ENCODE measurements at places on chromosomes 16 and 17. TPM values are rescaled to one million over a fixed set of nuclear protein-coding genes. Genes with fewer than 3 reads are reported as not detected.

Gene IGSF6
- 0.35 TPM for polyA plus RNA-seq

Gene FBXL16
- polyA plus RNA-seq: 17.7 TPM

Gene NDE1
- 3.3 TPM for polyA plus RNA-seq

Gene PYY
- polyA plus RNA-seq: 1.1 TPM

Gene GPR142
- polyA plus RNA-seq: 0.61 TPM

Gene KRTAP4-5
- not detected for polyA plus RNA-seq

Gene PRAC2
- polyA plus RNA-seq: not detected

Gene SLC16A13
- polyA plus RNA-seq: 1.4 TPM

Gene NOB1
- 35.8 TPM for polyA plus RNA-seq

Gene KSR1
- 98.3 TPM for polyA plus RNA-seq

Gene KRTAP29-1
- polyA plus RNA-seq: not detected

Gene ABCA9
- 2.8 TPM for polyA plus RNA-seq

Gene TAC4
- not detected for polyA plus RNA-seq

Gene OR2C1
- 0.05 TPM for polyA plus RNA-seq

DNA sequence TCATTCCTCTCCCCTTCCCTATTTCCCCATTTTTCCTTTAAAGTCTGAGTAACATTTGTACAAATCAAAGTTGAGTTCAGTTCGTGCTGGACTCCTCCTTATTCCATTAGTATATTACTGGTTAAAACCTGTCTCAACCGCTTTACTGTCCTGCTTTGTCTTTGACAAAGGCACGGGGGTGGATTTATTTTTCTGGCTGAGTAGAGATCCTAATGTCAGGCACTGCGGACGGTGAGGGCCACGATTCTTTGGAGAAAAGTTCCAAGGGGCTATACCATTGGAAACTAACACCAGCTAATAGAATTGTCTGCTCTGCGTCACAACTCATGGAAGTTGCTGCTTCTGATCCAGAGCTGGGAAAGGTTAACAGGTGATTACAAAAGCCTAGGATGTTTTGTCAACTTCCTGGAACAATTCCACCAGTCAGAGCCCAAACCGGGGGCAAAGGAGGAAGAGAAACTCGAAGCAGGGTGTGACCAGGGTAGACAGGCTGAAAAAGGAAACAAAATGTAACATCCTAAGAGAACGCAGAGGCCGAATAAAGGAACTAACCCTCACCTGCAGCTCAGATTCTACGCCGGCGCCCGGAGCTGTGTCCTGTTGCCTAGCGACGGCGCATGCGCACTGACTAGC lies 12.4 kb downstream of the TAT start:
- no peak for DNase-seq

DNA sequence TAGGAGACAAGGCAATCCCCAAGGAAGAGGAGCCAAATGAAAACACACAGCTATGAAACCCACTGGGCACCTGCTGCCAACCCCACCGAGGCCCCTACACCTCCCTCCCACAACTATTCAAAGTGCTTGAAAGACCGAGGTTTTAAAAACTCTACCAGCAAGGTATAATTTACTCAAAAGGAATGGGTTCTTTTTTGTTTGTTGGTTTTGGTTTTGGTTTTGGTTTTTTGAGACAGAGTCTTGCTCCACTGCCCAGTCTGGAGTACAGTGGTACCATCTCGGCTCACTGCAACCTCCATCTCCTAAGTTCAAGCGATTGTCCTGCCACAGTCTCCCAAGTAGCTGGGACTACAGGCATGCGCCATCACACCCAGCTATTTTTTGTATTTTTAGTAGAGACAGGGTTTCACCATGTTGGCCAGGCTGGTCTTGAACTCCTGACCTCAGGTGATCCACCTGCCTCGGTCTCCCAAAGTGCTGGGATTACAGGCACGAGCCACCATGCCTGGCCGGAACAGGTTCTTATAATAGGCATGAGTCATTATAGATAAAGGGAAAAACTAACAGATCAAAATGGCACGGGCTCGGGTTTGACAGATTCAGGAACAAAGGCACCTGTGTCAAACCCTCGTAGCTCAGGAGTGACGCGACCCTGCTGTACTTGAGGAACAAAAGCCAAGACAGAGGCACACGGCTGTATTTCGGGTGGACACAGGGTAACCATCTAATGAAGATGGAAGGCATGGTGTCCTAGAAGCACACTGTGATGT lies 40.7 kb downstream of the COTL1 start:
- DNase-seq: no peak

- DNase-seq: no peak
These were observed 740 bp downstream of the AATF start for GRCh38 chr17:36949461-36949927.

GRCh38 chr16:14501331-14502255 lies 128.5 kb downstream of the PARN start:
- DNase-seq: peak; percentile 86

- DNase-seq: no peak
These were observed 47.8 kb downstream of the TBC1D16 start for GRCh38 chr17:79987935-79988184.

DNA sequence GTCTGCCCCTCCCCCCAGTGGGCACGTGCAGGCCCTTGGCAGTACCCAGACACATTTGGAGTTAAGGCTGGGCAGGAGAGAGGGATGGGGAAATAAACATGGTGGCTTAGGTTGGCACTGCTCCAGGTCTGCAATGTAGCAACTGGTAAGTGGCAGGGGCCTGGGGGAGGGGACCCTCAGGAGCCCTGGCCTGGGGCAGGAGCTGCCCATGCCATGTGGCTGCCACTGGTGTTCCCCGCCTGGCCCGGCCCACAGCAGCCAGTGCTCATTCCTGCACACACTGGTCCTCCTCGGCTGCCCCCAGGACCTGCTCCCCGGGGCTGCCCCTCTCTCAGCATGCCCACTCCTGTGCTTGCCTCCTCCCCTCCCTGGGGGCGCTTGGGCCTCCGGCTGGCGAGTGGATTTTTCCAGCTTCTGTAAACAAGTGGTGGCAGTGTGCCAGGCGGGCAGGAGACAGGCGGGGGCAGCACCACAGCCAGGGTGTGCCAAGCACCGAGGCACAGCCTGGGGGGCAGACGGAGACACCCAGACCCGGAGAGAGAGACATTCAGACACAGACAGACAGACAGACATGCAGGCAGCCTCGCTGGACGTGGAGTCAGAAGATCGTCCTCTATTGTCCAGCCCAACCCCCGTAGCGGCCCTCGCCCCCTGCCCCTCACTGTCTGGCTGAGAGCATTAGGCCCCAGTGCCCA lies 9.4 kb downstream of the THRA start:
- DNase-seq: peak; percentile 94

GRCh38 chr17:57242148-57242547 lies 14.2 kb upstream of the MSI2 start:
- DNase-seq: no peak

GRCh38 chr17:4354862-4355514 lies 11.5 kb downstream of the UBE2G1 start:
- DNase-seq: no peak

- no peak for DNase-seq
These were observed 64.8 kb upstream of the ADAMTS18 start for GRCh38 chr16:77499373-77500285.

DNA sequence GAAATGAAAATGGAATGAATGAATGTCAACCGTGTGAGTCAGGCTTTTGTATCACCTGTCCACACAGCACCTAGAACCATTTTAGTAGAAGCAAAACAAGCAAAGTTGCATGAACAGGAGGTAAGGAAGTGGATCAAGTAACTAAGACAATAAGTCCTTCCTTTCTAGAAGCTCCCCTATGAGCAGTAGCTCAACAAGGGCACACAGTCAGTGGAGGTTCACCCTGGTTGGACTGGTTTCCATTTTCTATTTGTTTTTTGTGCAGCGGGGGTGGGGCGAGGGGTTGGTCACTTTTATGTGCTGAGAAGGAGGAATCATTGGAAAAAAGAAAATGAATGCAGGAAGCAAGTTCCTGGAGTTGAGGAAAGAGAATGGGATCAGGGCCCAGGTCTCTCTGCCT lies 4.0 kb upstream of the HSBP1 start:
- no peak for DNase-seq

DNA sequence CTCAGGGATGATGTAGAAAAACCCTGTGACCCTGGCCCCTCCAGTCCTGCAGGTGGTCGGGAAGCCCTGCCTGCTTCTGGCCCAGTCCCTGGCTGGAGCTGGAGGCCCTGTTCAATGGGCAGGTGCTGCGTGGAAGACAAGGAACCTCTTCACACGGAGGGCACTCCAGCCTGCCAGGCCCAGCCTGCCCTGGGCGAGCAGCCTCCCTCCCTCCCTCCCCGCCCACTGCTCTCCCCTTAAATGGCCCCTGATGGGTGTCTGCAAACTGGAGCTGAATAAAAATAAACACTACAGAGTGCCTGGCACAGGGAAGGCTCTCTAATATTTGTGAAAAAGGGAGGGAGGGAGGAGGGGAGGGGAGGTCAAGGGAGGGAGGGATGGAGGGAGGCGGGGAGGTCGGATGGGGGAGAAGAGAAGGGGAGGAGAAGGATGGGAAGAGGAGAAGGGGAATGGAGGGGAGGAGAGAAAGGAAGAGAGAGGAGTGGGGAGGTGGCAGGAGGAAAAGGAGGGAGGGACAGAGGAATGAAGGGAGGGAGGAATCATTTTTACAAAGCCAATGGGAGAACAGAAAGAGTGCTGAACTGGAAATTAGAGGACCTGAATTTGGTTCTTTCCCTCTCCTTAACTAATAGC lies 222.8 kb upstream of the TNRC6C start:
- DNase-seq: no peak

DNA sequence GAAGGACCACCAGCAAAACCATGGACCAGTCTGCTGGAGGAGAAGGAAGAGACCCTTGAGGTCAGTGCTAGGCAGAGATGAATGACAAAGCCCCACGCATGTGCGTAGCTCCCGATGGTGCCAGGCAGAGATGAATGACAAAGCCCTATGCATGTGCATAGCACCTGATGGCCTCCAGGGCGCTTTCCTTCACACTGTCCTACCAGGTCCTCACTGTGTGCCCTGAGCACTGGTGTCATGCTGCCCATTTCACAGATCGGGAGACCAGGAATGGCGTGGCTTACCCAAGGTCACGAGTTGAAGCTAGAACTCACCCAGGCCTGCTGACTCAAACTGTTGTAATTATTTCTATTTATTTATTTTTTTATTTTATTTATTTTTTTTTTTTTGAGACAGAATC lies 149.6 kb downstream of the KATNIP start:
- no peak for DNase-seq

GRCh38 chr16:84380405-84380804 lies 12.1 kb downstream of the ATP2C2 start:
- no peak for DNase-seq

DNA sequence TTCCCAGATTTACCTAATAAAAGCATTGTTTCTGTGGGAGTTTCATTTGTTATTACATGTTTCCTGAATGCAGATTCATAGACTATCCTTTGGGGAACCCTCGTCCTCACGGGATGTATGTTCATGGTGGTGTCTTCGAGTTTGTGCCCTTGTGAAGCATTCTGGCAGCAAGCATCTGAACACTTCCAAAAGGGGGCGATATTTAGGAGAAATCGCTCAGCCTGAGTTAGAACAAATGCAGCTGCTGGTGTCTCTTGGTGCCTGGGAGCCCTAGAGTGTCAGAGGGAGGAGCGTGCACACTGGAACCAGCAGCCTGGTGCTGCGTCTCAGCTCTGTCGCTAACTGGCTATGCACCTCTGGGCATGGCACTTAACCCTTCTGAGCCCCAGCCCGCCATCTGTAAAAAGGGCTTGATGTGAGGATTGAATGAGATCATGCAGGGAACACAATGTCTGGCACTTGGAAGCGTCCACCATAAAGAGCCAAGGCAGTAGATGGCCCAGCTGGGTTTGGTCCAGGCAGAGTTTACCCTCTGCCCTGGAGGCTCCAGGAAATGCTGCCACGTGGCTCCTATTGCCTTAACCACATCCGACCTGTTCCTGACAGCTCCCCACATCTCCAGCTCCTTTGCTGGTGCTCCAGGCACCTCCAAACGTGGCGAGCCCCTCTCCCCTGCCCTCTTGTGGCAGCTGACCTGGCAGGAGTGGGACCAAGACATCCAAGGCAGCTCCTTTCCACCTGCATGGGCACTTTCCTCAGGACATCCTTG lies 25.0 kb upstream of the C16orf78 start:
- no peak for DNase-seq

DNA sequence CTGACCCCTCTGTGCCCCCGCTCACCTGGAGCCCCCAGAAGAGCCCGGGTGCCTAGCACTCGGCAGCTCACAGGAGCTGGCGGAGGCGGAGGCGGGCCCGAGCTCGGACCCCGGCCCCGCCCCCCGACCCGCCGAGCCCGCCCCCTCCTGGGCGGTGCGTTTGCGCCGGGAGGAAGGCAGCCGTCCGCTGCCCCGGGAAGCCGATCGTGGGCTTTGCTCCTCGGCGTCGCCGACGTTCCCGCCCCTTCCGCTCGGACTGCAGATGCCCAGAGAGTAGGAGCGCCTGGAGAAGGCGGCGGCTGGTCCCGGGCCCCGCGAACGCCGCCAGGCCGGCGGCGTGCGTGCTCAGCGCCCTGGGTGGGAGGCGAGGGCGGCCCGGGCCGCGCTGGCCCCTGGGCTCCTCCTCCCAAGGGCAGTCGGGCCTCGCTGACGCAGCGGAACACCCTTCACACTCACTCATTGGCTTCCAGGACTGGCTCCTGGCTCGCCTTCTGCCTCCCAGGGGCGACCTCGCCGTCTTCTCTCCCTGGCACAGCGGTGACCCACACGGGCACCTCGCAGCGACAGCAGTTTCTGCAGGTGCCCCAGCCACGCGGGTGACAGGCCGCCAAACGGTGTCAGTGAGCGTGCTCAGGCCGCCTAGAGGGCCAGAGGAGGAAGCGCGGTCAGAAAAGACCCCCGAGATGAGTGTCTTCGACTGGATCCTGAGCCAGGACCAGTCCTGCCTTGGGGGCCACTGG lies at the start of gene PLSCR3:
PLSCR3 (minus strand) TSS at position 74 of the 740 bp plus-strand sequence. CDS start 415 bp downstream, outside the sequence.
- DNase-seq: peak; percentile 94

- peak; percentile 37 for DNase-seq
These were observed 107.6 kb downstream of the SPECC1 start for GRCh38 chr17:20116683-20117309.

GRCh38 chr17:67679225-67679624 lies 38.5 kb upstream of the NOL11 start:
- no peak for DNase-seq

DNA sequence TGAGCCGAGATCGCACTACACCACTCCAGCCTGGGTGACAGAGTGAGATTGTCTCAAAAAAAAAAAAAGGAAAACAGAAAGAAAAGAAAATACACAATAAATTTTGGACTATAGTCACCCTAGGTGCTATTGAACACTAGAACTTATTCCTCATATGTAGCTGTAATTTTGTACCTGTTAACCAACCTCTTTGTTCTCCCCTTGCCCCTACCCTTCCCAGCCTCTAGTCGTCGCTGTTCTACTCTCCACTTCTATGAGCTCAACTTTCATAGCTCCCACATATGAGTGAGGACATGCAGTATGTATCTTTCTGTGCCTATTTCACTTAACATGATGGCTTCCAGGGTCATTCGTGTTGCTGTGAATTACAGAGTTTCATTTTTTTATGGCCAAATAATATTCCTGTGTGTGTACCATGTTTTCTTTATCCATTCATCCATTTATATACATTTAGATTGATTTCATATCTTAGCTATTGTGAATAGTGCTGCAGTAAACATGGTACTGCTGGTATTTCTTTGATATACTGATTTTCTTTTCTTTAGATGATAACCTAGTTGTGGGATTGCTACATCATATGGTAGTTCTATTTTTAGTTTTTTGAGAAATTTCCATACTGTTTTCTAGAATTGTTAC lies 28.3 kb downstream of the VPS35L start:
- no peak for DNase-seq

All from pancreas (tissue), 10 donors.